Stimulated activated CD4-positive, alpha-beta T cell treated with anti-CD3 and anti-CD28 coated beads, Interleukin-4, amount 100 ng/mL, for 4 hours (primary cell): ENCODE measurements at places on chromosomes 16 and 17.

GRCh38 chr16:86814256-86814655, 235.9 kb downstream of the FOXL1 start:
- no peak for DNase-seq

DNA sequence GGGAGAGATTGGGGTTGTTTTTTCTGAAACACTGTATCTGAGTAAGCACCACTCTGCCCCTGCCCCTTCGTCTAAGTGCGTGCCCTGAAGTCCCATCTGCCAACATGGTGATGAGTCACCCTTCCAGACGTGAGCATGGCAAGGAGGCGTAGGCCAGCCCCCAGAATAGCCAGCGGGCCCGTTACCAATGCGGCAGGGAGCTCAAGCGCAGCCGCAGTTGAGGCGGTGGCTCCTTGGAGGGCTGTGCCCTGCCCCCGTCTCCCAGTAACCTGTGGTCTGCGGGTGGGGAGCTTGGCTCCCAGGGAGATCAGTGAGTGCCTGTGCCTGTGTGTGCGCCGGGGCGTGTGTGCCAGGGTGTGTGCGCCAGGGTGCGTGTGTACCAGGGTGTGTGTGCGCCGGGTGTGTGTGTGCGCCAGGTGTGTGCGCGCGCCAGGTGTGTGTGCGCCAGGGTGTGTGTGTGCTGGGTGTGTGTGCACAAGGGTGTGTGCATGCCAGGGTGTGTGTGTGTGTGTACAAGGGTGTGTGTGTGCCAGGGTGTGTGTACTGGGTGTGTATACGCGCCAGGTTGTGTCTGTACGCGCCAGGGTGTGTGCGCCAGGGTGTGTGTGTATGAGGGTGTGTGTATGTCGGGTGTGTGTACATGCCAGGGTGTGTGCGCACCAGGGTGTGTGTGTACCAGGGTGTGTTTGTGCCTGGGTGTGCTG, 98.6 kb upstream of the CHMP6 start:
- peak; percentile 69 for DNase-seq

GRCh38 chr17:17758941-17759563, 77.7 kb downstream of the SREBF1 start:
- no peak for DNase-seq

DNA sequence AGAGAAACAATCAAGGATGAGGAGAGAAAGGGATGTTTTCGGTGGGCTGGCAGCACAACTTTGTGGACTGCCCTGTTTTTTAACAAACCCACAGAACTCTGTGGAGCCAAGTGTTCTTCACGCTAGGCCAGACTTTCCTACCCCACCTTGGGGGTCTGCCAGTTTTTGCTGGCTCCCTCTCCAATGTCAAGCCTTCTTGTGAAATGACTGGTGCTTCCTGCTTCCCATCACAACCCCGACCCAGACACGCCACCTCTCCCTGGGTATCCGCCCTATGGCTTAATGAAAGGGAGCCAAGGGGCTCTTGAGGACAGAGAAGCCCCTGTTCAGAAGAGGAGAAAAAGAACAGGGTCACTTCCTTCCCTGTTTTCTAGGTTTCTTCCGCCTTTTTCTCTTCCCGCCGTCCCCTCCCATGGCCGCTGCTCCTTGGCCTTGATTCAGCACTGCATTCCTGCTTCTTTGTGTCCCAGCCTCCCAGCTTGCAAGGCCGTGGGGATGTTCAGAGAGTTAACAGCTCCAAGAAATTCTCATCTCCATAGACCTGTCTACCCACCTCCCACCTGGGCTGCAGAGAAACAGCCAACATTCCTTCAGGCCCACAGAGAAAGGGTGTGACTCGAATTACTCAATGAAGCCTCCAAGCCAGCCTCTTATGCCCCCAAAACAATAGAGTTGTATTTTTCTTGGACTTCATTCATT, 16.5 kb upstream of the SOX9 start:
- no peak for DNase-seq

- no peak for DNase-seq
Observed at GRCh38 chr17:64459284-64459747, 10.4 kb downstream of the MILR1 start.

- no peak for DNase-seq
Observed at GRCh38 chr17:50262001-50262794, 12.1 kb upstream of the TMEM92 start.

GRCh38 chr17:41544491-41544892, 16.4 kb upstream of the KRT19 start:
- no peak for DNase-seq

DNA sequence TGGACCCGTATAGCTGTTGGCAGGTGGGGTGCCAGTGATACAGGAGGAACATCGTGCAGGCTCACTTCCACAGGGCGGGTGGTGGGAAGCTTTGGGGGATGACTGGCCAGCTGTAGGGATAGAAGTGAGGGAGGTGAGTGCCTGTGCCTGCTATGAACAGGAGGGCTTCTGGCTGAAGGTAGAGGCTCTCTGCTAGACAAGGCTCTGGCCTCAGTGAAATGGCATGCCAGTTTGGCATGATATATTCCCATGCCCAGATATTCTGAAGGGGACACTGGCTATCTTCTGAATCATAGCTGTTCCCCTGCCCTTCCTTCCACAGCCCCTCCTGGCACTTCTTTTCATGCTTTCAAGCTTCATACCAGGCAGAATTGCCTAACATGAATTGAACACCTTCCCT, 19.1 kb downstream of the PHAF1 start:
- DNase-seq = no peak

DNA sequence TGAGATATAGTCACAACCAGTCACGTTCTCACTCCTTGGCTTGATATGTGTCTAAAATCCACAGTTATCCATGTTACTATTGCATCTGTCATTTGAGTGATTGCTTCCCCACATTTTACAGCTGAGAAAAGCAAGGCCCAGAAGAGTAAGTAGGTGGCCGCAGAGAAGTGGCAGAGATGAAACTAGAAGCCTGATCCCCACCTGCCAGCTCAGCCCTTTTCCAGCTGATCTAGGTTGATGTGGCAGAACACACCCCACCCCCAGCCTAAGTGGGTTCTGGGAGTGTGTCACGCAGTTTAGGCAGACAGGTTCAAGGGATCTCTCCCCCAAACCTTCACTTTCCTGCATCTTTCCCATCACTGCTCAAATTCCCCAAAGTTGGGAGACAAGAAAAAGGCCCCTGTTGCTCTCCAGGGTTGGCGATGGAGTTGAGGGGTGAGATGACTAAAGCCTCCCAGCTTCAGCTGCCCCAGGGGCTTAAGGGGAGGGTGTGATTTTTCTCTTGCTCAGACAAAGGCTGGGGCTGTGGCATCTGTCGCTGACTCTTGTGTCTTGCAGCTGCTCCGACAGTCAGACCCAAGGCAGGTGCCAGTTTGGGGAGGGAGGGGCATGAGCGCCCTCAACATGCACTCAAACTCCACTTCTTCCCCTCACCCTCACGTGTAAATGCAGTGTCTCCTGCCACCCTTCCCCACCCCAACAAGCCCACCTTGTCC, 48.9 kb upstream of the LHX1 start:
- no peak for DNase-seq

- no peak for DNase-seq
Observed at GRCh38 chr16:11050944-11051343, 106.6 kb downstream of the CLEC16A start.

DNA sequence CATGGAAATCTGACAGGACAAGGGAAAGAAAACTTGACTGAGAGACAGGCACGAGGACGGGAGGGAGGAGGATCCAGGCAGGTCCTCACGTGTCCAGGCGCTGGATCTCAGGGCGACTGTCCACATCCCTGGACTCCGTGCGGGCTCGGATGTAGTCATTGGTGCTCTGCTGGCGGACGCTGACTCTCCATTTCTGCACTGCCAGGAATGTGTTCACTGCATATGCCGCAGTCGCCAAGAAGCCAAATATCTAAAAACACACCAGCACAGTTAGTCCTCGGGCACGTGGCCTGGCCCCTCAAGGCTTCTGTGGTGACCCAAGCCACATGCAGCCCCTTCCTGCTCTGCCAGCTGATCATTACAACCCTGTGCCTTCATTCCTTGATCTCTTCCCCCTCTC, 17.5 kb downstream of the CMTM3 start:
- no peak for DNase-seq

DNA sequence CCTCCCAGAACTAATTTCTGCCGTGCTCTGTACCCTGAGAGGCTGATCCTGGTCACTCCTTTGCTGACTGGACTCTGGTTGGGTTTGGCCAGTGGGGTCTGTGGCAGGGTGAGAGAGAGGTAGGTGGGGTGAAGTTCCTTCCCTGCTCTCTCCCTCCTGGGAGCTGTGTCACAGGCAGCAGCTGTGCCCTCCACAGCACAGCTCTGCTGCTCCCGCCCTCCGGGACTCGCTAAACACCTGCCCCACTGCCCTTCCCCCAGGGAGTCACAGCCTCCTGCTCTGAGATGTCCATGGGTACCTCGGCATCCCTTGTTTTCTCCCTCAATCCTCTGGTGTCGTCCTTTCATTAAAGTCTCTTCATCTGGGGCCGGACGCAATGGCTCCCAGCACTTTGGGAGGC, 66.4 kb downstream of the SRCIN1 start:
- DNase-seq = no peak

GRCh38 chr16:87844120-87844733, 25.1 kb downstream of the SLC7A5 start:
- DNase-seq = no peak

DNA sequence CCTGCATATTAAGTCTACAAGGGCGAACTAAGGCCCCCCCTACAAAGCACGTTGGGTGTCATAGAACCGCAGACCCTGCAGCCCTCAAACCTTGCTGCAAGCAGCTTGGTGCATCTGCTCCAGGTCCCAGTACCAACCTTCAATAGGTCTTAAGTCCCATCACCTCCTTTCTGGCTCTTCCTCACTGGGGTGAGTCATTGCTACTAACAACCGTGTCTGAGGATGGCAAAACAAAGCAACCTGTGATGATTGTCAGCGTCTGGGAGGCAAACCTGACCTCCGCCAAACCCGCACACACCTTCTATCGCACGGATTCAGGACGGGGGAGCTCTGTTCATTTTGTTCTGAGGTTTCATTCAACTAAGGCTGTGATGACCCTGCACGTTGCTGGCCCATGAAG, 138.9 kb downstream of the SLC39A11 start:
- DNase-seq = no peak

GRCh38 chr17:21176773-21177395, 37.1 kb downstream of the TMEM11 start:
- DNase-seq = no peak

DNA sequence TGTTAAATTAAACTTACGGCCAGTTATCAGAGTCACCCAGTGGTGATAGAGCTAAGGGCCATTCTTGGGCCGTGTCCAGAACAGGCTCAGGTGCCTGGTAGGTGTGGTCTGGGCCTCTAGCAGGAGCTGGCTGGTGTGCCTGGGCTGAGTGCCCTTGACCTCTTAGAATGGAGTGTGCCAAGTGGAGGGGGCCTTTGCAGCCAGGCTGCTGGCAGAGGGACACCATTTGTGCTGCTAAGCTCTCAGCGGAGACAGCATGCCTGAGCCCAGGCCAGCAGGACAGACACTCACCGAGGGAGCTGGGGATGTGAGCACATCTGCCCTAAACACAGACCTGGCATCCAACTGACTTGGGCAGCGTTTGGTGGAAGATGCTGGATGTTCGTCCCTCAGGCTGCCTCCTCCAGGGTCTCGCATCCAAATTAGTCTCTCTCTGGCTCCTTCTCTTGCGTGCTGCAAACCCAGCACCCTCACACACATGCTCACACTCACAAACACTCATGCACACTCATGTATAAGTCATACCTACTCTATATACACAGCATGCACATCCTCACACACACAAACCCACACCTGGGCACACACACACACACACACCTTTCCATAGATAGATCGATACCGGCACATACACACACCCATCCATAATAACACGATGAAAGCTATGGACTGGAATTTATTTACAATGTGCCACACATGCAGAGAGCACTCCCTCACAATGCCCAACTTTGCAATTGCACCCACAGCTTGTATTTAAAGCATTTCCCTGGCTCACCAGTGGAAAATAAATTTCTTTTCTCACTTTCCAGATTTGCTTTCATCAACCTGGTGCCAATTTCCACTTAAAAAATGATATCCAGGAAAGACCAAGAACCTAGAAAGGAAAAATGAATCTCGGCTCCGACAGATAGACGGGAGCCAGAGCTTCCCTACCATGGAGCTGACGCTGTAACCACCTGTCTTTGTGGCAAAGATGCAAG, 33.6 kb upstream of the CDH5 start:
- DNase-seq = no peak

- no peak for DNase-seq
Observed at GRCh38 chr17:29151567-29151966, 28.6 kb downstream of the MYO18A start.

DNA sequence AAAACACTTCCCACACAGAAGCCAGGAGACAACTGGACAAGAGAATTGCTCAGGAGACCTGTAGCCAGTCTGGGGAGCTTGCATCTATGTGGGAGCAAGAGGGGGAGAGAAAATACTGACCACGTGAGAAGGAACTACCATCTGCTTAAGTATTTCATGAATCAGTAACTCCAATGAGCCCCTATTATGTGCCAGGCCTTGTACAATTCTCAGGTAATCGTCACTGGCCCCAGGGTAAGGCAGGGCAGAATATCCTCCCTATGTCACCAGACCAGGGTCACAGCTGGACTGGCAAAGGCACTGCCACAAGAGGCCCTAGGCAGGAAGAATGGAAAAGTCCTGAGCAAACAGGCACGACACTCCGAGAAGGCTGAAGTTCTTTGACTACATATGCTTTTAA, 25.9 kb downstream of the USP7 start:
- no peak for DNase-seq

DNA sequence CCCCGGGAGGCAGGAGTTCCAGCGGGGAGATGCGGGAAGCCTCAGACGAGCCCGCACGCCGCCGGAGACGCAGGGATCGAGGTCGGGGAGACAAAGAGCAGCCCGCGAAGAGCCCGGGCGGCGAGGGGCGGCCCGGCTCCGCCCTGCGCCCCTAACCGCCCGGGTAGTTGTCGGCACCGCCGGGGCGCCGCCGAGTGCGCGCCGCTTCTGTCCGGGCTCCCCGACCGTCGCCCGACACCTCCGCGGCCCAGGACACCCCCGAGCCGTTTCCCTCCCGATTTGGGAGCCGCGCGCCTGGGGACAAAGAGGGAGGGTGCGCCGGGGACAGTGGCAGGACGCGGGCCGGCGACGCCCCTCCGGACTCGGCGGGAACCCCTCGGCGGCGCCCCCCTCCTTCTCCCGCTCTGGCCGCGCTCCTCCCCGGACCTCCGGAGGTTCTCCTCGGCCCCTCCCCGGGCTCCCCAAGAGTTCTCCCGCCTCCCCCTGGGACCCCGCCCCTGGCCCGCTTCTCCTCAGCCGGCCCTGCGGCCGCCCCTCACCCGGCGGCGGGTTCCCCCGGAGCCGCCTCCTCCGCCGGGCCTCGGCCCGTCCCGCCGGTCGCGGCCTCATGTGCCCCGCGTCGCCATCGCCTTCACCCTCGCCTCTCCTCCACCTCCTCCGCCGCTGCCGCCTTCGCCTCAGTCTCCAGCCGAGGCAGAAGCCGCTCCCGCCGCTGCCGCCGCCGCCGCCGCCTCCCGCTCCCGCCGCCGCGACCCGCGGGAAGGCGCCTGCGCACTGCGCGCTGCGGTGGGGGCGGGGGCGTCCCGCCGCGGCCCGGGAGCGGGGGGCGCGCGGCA, at the start of gene GJC1:
GJC1 (minus strand) TSS at position 765 of the 836 bp plus-strand sequence. CDS start 24,470 bp downstream, outside the sequence.
- DNase-seq = no peak
